ENCODE measurements at places on chromosomes 4 and X. TPM values are rescaled to one million over a fixed set of nuclear protein-coding genes. Genes with fewer than 3 reads are reported as not detected.

Gene C4orf36
- total RNA-seq = 0.50 TPM

DNA sequence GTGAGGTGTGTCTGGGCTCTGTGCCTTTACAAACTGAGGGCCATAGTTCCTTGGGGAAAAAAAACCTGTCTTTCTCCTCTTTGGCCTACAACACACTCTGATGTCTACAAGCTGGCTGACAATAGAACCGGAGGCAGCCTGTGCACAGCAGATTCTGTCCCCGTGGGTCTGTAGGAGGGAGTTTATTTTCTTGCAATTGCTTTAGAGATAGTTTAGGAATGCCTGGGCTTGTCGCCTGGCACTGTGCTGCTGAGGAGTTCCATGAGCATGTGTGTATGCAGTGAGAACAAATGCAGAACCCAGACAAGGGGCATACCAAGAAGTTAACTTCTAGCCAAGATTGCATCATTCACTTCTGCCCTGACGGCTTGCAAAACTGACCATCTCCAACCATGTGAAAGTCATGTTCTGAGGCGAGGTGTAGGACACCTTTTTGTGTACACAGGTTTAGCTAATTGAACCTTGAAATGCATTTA lies 54.1 kb downstream of the CCNI start:
- no peaks in the 10 kb centered on the region for H3K4me1 ChIP-seq
- no peaks in the 10 kb centered on the region for H3K27me3 ChIP-seq
- peaks cover 31% of the 10 kb centered on the region for H3K36me3 ChIP-seq
- H3K4me3 ChIP-seq = no peak overlapping the region
- H3K27ac ChIP-seq = no peak overlapping the region

DNA sequence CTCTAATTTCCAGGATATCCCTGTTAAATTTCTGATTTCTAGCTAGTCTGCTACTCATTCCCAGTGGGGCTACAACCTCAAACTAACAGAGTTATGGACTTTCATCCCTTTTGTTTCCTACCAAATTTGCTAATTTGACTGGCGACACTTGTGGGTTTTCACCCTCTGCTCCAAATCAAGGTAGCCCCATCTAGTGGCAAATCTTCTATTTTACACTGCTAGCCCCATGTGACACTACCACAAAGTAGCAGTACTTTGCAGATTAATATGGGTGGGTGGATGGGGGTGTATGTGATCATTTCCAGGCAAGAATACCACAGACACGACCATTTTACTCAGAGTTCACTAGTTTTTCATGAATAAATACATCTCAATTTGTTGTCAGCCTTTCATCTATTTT lies 150.3 kb downstream of the MSL3 start:
- H3K27ac ChIP-seq = no peak overlapping the region
- H3K4me1 ChIP-seq = no peaks in the 10 kb centered on the region
- H3K36me3 ChIP-seq = no peaks in the 10 kb centered on the region
- H3K4me3 ChIP-seq = no peak overlapping the region
- H3K27me3 ChIP-seq = peaks cover 2% of the 10 kb centered on the region

Gene PLA2G12A
- 22.8 TPM for total RNA-seq

GRCh38 chr4:38677441-38677840 lies 13.4 kb downstream of the KLF3 start:
- H3K4me3 ChIP-seq = no peak overlapping the region
- H3K27me3 ChIP-seq = no peaks in the 10 kb centered on the region
- no peaks in the 10 kb centered on the region for H3K36me3 ChIP-seq

DNA sequence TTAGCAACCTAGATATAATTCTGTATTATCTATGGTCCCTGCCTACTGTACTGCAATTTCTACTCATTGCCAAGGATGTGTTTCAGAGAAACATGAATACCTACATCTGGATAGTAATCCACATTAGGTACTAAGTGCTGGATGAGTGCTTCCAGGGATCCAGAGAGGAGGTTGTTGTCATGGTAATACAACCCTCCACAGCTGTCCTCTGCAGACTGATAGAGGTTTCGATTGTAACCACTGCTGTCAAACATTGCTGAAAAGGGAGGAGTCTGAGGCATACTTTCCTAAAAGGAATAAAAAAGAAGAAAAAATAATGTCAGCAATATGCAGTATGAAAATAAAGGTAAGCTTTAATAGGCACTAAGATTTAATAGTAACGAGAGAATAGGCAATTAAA lies 12.5 kb downstream of the RASGEF1B start:
- no peaks in the 10 kb centered on the region for H3K27me3 ChIP-seq
- DNase-seq = no peak
- H3K4me1 ChIP-seq = no peaks in the 10 kb centered on the region
- no peak overlapping the region for H3K4me3 ChIP-seq
- no peaks in the 10 kb centered on the region for H3K36me3 ChIP-seq

Gene TMEM164
- total RNA-seq = 23.0 TPM

DNA sequence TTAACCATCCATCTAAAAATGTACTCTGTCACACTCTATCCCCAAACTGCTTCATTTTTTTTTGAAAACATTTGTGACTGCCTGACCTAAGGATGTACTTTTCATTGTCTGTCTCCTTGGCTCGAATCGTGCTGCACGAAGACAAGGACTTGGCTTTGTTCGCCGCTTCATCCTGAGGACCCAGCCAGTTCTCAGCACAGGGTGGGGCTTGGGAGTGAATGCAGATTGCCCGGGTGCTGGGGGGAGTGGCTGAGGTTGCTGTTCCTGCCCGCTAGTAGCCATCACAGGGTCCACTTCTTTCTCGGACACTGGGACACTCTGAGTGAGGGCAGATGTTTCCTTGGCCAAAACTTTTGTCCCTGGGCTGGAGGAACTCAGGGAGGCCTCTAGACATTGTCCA lies 70.1 kb upstream of the CLCN4 start:
- no peaks in the 10 kb centered on the region for H3K36me3 ChIP-seq
- DNase-seq = no peak
- H3K27ac ChIP-seq = peak overlapping the region; percentile 33
- H3K4me1 ChIP-seq = peaks cover 6% of the 10 kb centered on the region

Gene ESX1
- not detected for total RNA-seq

DNA sequence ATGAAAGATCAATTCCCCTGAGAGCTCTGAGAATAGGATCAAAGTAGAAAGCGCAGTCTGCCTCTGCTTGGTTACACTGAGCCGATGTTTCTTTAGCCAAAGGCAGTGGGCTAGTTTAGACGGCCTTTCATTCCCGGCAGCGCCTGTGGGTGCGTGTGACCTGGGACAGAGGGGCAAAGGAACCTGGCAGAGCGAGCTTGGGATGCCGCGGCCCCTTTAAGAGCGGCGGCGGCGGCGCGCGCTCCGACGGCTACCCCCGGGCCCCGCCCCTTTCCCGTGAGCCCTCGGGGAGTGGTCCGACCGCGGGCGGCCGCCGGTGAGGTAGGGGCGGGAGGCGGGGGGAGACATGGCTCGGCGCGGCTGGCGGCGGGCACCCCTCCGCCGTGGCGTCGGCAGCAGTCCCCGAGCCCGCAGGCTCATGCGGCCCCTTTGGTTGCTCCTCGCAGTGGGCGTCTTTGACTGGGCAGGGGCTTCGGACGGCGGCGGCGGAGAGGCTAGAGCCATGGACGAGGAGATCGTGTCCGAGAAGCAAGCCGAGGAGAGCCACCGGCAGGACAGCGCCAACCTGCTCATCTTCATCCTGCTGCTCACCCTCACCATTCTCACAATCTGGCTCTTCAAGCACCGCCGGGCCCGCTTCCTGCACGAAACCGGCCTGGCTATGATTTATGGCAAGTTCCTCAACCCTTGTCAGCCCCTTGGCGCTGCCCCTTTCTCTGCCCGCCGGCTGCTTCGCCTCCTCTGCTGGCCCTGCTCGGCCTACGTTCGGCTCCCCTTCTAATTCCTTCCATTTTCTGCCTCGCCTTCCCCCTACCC lies at the start of gene SLC9A6:
Gene SLC9A6, plus strand, starts transcription at position 279 of the 816 bp plus-strand sequence. Its CDS starts 224 bp downstream, at position 503.
- H3K27me3 ChIP-seq = no peaks in the 10 kb centered on the region
- H3K36me3 ChIP-seq = no peaks in the 10 kb centered on the region
- H3K27ac ChIP-seq = no peak within 1 kb of the TSS
- no peak within 1 kb of the TSS for H3K4me3 ChIP-seq
- H3K4me1 ChIP-seq = no peaks in the 10 kb centered on the region

- H3K36me3 ChIP-seq = no peaks in the 10 kb centered on the region
- H3K27ac ChIP-seq = no peak overlapping the region
- no peak overlapping the region for H3K4me3 ChIP-seq
- H3K4me1 ChIP-seq = no peaks in the 10 kb centered on the region
Measured at GRCh38 chr4:139822391-139822790, 156.8 kb downstream of the MGST2 start.

DNA sequence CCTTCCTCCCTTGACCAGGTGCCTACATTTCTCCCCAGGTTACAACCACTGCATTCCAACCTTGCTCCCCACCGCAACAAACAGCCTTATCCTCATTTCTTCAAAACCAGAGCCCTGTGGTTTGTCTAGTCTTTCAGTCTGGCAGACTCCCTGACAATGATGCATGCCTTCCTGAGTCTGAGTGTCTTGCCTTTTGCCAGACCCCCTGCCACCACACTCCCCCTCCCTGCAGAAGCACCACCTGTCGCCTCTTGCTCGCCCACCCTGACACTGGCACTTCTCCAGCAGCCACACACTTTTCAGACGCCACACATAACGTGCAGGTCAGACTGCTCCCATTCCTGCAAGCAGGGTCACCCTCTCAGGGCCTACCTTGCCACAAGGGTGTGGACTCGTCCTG lies 349.2 kb upstream of the NOCT start:
- H3K4me1 ChIP-seq = no peaks in the 10 kb centered on the region
- DNase-seq = no peak
- H3K27me3 ChIP-seq = no peaks in the 10 kb centered on the region
- no peak overlapping the region for H3K4me3 ChIP-seq
- H3K36me3 ChIP-seq = no peaks in the 10 kb centered on the region

GRCh38 chrX:11759461-11760311 lies 1.6 kb downstream of the MSL3 start:
- H3K27ac ChIP-seq = peak overlapping the region; percentile 80
- peak; percentile 95 for DNase-seq
- peak overlapping the region; percentile 72 for H3K4me3 ChIP-seq
- H3K27me3 ChIP-seq = peaks cover 6% of the 10 kb centered on the region

GRCh38 chrX:119784747-119785446 lies 6.5 kb downstream of the RPL39 start:
- peaks cover 23% of the 10 kb centered on the region for H3K36me3 ChIP-seq
- no peak overlapping the region for H3K27ac ChIP-seq
- H3K4me1 ChIP-seq = peaks cover 30% of the 10 kb centered on the region
- no peak for DNase-seq

- peak overlapping the region; percentile 80 for H3K27ac ChIP-seq
- H3K4me1 ChIP-seq = no peaks in the 10 kb centered on the region
- H3K36me3 ChIP-seq = no peaks in the 10 kb centered on the region
- no peaks in the 10 kb centered on the region for H3K27me3 ChIP-seq
- DNase-seq = peak; percentile 62
Measured at GRCh38 chr4:105061136-105061696, 85.5 kb upstream of the TET2 start.

- no peak for DNase-seq
- no peaks in the 10 kb centered on the region for H3K27me3 ChIP-seq
- H3K27ac ChIP-seq = no peak overlapping the region
- no peaks in the 10 kb centered on the region for H3K4me1 ChIP-seq
- no peaks in the 10 kb centered on the region for H3K36me3 ChIP-seq
Measured at GRCh38 chr4:78763251-78763650, 12.9 kb upstream of the BMP2K start.

Gene REST
- 32.8 TPM for total RNA-seq

Data from adrenal gland (tissue), 19 donors.